ENCODE measurements at places on chromosomes 5 and 9.
A peak's percentile ranks its signal among the peaks of the same experiment; 100 is the strongest.

DNA sequence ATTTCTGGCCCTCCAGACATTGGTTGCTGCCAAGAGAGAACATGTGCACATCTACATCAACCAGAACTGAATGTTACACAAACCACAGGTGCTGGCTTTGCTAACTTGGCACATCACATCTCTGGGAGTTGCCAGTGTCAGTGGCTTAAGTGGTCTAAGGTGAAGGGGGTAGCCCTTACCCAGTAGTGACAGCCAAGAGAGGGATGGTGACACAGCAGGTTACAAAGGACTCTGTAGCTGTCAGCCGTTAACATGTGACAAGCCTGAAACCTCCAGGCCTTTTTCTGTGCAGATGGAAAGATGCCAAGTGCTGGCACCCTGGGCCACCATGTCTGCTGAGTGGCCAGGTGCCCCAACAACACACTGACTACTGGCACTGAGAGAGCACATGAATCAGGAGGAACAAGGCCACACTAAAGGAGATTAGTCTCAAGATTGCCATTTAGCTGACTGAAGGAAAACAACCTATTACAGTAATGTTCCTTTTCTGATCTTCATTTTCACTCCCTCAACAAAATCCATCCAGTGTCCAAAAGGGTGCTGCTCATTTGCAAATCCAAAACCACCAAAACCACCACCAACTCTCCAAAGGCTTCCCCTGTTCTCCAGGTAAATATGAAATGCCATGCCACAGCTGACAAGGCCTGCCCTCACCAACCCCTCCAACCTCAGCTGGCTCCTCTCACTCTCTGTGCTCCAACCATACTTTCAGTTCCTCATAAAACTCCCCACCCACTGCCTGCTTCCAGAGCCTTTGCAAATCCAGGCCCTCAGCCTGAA is 20.2 kb downstream of the SIL1 start:
- DNase-seq: peak; percentile 62

DNA sequence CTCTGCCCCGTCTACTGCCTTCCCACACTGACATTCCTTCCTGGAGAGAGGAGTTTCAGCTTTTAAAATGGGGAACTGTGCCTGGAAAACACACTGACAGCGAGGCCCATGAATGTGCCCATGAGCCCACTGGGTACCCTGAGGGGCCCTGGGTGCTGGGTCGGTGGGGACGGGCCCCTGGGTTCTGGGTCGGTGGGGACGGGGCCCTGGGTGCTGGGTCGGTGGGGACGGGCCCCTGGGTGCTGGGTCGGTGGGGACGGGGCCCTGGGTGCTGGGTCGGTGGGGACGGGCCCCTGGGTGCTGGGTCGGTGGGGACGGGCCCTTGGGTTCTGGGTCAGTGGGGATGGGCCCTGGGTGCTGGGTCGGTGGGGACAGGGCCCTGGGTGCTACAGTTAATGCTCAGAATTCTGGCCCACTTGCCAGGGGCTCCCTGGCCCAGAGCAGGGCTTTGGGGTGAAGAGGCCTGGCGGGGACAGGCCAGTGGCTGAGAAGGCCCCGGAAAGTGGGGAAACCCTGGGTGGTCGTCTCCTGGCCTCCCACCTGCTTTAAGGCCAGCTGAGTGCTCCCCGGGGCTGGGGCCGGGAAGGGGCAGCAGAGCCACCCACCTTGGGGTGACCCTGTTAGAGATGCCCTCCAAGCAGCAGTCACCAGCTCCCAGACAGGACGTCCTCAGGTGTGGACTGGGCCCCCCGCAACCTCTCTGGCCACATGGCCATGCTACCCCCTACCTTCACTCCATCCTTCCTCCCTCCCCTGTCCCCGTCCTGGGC is 2.5 kb downstream of the GPSM1 start:
- no peak for DNase-seq

GRCh38 chr9:89719202-89719601 is 114.4 kb downstream of the GADD45G start:
- no peak for DNase-seq

DNA sequence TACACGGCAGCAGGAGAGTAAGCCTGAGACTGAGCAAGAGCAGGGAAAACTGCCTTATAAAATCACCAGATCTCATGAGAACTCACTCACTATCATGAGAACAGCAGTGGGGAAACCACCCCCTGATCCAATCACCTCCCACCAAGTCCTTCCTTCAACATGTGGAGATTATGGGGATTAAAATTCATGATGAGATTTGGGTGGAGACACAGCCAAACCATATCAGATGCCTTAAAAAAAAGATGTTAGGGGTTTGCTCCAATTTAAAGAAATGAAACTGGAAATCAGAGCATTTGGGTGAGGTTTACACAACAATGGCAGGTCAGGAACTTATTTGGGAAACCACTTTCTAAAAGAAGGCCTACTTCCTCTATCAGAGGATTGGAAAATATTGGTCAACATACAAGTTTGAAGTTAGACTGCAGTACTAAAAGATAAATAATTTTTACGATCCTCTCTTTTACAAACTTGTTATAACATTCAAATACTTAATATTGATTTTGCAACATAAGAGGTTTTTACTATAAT is 105.1 kb downstream of the FBN2 start:
- no peak for DNase-seq

- peak; percentile 97 for DNase-seq
Measured at GRCh38 chr5:140547508-140548299, at the start of gene EIF4EBP3. Gene EIF4EBP3 (plus strand): TSS chr5:140547662. CDS start chr5:140547738, 76 bp downstream.

GRCh38 chr9:4422495-4422894 is 67.8 kb upstream of the SLC1A1 start:
- no peak for DNase-seq

- DNase-seq: no peak
Measured at GRCh38 chr5:35785601-35786085, 71.0 kb upstream of the IL7R start.

GRCh38 chr9:136550439-136551289 is 4.8 kb upstream of the NOTCH1 start:
- DNase-seq: no peak

DNA sequence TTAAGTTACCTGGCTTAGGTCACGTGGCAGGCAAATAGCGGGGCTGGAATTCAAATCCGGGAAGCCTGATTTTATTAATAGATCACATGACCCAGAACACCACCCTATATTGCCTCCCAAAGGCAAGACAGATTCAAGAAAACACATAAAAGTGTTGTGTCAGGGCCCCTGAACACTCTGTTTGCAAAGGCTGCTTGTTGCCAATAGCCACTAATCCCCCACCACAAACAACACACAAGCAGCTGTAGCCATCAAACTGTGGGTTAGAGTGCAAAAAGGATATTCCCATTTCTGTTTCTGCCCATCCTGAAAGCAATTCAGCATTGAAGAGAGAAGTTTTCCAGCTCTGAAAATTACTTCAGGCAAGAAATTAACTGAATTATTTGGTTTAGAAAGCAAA is 358.9 kb upstream of the RFX3 start:
- DNase-seq: no peak

GRCh38 chr5:10595293-10595671 is 31.4 kb downstream of the ANKRD33B start:
- DNase-seq: no peak
